ENCODE measurements at places on chromosomes 16 and 17.

GRCh38 chr16:78915811-78916345, 684.7 kb downstream of the MAF start:
- no peak for DNase-seq

- no peak for DNase-seq
These were observed 2.6 kb downstream of the KAT2A start for GRCh38 chr17:42118545-42118944.

GRCh38 chr17:67132366-67132765, 88.0 kb downstream of the CACNG1 start:
- no peak for DNase-seq

GRCh38 chr17:65530523-65531255, 30.8 kb downstream of the AXIN2 start:
- DNase-seq = no peak

GRCh38 chr16:86508947-86509758, 1.2 kb upstream of the FOXF1 start:
- DNase-seq = no peak

GRCh38 chr17:35155246-35155645, 7.6 kb downstream of the UNC45B start:
- DNase-seq = no peak

- DNase-seq = no peak
These were observed 86.4 kb downstream of the SOCS1 start for GRCh38 chr16:11169641-11170040.

DNA sequence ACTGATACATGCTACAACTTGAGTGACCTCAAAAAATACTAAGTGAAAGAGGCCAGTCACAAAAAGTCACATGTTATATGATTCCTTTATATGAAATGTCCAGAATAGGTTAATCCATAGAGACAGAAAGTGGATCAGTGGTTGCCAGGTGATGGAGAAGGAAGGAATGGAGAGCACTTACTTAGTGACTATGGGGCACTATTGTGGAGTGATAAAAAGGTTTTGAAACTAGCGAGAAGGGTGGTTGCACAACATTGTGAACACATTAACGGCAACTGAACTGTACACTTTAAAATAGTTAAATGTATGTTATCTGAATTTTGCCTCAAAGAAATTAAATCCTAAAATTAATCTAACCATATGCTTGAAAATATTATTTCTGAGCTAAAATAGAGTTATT, 25.9 kb downstream of the AMFR start:
- no peak for DNase-seq

DNA sequence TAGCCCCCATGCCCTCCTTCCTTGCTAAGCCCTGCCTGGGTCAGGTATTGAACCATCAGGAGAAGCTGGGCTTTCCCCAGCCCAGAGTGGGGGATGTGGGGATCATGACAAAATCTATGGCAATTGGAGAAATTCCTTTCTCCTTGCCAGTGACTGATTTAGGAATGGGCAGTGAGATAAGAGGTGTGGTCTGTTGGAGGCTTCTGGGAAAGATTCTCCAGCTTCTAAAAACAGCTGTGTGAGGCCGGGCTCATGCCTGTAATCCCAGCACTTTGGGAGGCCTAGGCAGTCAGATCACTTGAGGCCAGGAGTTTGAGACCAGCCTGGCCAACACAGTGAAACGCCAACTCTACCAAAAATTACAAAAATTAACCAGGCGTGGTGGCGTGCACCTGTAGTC, 69.1 kb downstream of the SRCIN1 start:
- DNase-seq = no peak

- no peak for DNase-seq
These were observed 2.7 kb downstream of the LITAF start for GRCh38 chr16:11583889-11584565.

DNA sequence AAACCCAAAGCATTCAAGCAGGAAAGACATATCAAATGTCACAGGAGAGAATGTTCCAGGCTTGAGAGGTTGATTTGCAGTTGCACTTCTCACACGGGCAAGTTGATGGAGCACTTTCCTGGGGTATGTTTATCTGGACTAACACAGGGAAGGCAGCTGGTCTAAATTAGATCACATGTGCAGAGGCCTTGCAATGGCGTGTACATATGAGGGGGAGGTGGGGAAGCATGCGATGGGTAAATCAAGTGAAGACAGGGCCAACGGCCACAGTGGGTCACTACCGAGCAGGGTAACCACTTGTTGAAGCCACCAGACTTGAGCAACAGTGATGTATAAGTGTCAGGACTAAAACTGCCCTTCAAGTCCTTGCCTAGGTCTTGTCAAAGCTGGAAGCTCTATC, 156.6 kb upstream of the MAF start:
- no peak for DNase-seq

- DNase-seq = no peak
These were observed 7.3 kb downstream of the C16orf86 start for GRCh38 chr16:67673712-67674580.

DNA sequence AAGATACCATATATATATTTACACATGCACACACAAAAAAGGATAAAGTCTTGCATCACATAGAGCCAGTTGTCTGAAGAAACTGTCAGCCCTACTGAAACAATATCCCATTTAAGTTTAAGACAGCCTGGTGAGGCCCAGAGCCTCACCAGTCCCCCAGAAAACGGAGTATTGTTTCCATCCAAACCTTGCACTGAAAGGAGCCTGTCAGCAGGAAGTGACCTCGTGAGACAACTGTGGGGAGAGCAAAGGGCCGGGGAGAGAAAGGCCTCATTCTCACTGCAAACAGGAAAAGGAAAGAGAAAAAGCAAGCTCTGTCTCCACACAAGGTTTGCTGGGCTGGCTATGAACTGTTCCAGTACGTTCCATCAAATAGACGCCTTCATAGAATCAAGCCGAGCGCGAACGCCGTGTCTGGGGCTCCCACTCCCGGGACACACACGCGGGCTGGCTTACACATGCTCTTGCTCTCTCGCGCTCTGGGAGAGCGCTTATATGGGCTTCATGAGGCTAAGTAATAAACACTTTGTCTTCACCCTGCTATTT, 44.4 kb upstream of the ZFHX3 start:
- DNase-seq = no peak

DNA sequence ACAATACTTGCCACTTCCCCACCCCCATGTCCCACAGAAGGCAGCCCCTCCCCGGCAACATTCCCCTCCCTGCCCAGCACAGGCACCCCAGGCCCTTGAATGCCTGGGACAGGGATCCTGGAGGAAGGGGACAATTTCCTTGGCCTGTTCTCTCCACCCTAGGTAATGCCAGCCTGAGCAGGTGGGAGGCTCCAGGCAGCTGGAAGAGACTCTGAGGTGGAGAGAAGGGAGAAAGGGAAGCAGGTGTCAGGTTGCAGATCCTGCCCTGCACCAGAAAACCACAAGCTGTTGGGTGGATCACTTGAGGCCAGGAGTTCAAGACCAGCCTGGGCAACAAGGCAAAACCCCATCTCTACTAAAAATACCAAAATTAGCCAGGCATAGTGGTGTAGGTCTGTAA, 8.9 kb downstream of the MPP2 start:
- DNase-seq = no peak

- DNase-seq = no peak
These were observed 5.2 kb upstream of the RNF135 start for GRCh38 chr17:30965686-30966085.

GRCh38 chr17:6098823-6099180, 28.6 kb downstream of the WSCD1 start:
- DNase-seq = no peak

GRCh38 chr16:70630960-70631745, 15.2 kb upstream of the IL34 start:
- DNase-seq = no peak

DNA sequence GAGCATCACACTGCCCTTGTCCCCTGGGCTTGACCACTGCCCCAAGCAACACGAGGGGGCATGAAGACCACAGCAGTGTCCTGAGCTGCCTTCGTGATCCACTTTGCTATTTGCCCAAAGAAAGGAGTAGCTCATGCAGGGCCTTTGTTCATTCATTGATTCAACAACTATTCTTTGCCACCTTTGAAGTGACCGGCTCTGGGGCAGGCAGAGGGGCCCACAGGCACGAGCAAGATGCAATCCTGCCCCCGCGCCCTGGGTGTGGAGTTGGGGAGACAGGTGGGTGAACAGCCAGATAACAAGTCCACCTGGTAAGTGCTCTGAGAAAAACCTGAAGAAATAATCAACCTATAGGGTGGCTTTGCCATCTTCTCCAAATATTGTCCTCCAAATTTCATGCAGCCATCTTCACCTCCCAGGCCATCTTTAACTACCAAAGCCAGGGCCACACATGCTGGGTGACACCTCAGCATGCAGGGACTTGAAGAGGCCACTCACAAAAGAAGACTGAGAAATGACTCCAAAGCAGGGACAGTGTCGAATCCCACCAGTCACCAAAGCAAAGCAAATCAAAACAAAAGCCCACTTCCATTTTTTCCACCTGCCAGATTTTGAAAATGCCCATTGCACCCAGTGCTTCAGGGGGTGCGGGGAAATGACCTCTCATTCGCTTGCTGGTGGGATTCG, 18.2 kb upstream of the RBFOX3 start:
- no peak for DNase-seq

GRCh38 chr16:969508-970385, 1.0 kb downstream of the LMF1 start:
- DNase-seq = no peak

DNA sequence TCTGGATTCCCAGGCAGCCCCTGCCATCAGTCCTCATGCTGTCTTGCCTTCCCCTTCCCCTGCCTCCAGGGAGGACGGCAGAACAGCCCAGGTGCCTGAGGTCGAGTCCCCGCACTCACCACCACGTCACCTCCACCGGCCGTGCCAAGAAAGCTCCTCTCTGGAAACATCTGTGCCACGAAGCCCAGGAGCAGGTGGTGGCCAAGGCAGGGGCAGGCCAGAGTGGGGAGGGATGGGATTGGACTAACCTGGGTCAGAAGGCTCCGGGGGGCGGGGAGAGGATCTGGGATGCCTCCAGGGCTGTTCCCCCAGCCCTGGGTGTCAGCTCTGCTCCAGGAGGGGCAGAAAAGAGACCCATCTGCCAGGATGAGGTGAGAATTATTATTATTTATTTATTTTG, 7.4 kb upstream of the DPEP1 start:
- no peak for DNase-seq

DNA sequence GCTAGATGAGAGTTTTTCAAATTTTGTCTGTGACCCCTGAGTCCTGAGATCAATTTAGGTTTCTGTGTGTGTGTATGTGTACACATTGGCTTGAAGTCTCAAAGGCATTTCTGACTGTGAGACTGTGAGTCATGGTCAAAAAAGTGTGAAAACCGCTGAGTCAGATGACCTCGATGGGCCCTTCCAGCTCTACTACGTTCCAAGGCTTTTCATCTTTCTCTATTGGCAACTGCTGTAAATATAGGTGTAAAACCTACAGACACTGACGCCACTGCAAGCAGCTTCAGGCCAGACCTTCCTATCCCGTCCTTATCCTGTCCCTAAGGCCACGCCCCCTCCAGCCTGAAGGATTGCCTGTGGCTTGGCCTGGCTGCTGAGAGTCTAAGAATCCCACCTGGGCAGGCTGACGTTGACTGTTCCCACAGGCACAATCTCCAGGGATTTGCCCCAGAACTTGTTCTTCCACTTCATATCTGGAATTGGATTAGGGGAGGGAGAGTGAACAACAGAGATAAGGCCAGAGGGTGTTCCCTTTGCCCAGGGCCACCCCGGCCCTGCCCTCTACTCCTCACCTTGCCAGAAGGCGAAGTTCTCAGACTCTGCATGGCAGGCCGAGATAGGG, 11.3 kb downstream of the OSBPL7 start:
- DNase-seq = peak; percentile 73

GRCh38 chr16:10622036-10622921, 41.9 kb upstream of the EMP2 start:
- no peak for DNase-seq

DNA sequence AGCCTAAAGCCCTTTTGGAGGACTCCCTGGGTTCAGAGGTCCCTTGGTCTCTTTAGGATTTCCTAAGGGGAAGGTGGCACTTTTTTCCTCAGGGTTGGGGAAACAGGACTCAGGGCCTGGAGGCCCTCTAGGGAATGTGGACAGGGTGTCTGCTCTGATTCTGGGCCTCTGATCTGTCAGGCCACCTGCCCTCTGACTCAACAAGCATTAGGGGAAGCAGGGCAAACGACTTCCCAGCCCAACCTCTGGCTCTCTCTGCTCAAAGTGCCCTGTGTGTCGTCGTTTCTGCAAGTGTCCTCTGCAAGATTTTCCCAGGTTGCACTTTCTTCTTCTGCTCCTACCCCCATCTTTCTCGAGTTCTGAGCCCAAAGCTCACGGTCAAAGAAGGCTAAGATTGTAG, 6.6 kb upstream of the IGFBP4 start:
- DNase-seq = no peak

GRCh38 chr16:59573528-59574271, 839.6 kb upstream of the GOT2 start:
- DNase-seq = peak; percentile 65

GRCh38 chr16:66255647-66256046, 110.8 kb upstream of the CDH5 start:
- no peak for DNase-seq

- DNase-seq = no peak
These were observed 491 bp downstream of the POLR2C start for GRCh38 chr16:57462978-57463362.

DNA sequence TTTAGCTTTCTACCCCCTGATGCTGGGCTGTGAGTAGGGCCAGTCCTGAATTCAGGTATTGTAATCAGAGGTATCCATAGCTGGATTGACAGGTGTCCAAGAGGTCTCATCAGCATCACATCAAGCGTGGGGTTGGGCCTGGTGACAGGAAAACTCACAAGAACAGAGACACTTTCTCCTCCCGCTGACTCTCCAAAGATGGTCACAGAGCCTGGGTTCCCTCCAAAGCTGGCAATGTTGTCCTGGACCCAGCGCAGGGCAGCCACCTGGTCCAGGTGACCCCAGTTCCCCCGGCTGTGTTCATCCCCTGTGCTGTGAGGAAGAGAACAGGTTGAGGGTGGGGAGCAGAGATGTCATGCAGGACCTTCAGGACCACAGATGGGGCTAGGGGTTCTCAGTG, 11.7 kb downstream of the CES1 start:
- DNase-seq = no peak

GRCh38 chr17:80855948-80856862, 135.4 kb upstream of the CHMP6 start:
- peak; percentile 95 for DNase-seq

- no peak for DNase-seq
These were observed 65.6 kb downstream of the SMG6 start for GRCh38 chr17:2237950-2238349.

- DNase-seq = no peak
These were observed 663 bp downstream of the CYB5D1 start for GRCh38 chr17:7858522-7858810.
